ENCODE measurements at places on chromosomes 3 and 15.
A peak's percentile ranks its signal among the peaks of the same experiment; 100 is the strongest.

GRCh38 chr15:40845036-40845435 lies 1.2 kb downstream of the SPINT1 start:
- no peak for DNase-seq

- DNase-seq, result no peak
Measured at GRCh38 chr3:78901544-78901943, 866.3 kb downstream of the ROBO1 start.

GRCh38 chr3:52771334-52771681 lies 568 bp upstream of the NEK4 start:
- DNase-seq, result no peak

- DNase-seq, result no peak
Measured at GRCh38 chr15:44328135-44328534, 39.6 kb downstream of the GOLM2 start.

DNA sequence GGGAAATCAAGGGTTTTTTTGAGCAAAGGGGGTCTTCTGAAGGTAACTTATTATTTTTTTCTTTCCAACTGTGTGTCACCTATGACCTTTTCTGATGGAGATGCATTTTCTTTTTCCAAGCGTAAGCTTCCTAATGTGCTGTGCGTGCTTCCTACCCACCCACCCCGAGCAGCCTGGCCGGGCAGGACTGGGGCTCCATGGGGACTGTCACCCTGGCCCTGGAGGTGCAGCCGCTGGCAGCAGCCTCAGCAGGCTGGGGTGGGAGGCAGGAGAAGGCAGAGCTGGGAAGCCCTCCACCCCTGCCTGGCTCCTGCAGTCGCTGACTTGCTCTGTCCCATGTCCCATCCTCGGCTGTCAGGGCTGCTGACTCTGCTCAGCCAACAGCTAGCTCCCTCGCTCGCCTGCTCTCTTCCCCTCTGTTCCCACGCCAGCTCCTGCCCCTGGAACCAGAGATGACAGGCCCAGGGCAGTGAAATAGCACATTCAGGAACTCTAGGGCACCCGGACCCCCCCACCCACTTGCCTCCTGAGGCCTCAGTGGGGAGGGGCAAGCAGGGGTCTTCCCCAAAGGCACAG lies 21.4 kb downstream of the IDH2 start:
- DNase-seq, result no peak

DNA sequence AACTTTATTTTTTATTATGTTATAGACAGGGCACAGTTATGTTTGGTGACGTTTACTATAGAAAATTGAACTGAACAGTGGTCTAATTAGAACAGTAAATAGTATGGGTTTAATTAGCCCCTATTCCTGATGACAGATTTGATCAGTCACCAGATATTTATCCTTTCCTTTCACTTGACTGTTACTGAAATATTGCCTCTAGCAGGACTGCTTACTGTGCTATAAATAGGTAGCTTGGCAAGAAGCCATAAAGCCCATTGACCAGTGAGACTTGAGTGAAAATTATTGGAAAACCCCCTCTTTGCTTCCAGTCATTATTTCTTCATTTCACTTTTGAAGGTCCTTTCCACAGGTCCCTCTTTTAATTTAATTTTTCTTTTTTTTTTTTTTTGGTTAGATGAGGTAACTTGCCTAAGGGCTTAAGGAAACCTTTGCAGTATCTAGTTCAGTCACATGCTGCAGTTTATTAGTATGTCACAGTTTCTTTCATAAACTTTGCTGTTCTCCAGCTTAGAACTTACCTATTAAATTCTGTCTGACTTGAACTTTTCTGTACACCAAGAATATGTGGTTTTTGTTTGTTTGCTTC lies 115.6 kb downstream of the ADAMTSL3 start:
- DNase-seq, result no peak

DNA sequence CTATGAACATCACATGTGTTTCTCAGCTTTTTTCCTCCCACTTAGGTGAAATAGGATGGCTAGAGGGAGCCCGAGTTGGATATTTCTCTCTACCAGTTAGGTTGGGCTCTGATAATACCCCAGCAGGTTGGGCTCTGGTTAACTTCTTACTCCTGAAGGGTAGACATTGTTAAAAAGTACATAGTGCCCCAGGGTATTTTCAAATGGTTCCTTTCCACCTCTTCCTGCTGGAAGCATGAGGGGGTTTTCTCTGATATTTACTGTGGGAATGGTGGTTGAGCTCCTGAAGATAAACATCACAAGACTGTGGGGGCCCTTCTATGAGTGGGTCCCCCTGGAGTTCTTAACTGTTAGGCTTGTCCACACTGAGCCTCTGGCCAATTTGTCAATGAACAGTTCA lies 36.1 kb upstream of the SPESP1 start:
- no peak for DNase-seq

- no peak for DNase-seq
Measured at GRCh38 chr15:73283366-73283962, 85.3 kb downstream of the HCN4 start.

- no peak for DNase-seq
Measured at GRCh38 chr3:134232151-134232550, 18.5 kb downstream of the RYK start.

GRCh38 chr3:143847787-143848631 lies at the start of gene SLC9A9:
TSS of gene SLC9A9 (minus strand) at chr3:143848468. CDS start at chr3:143848322, 146 bp downstream.
- peak; percentile 30 for DNase-seq

- no peak for DNase-seq
Measured at GRCh38 chr15:86010398-86010797, 69.3 kb upstream of the AGBL1 start.

- no peak for DNase-seq
Measured at GRCh38 chr3:141394560-141394959, 26.3 kb downstream of the ZBTB38 start.

DNA sequence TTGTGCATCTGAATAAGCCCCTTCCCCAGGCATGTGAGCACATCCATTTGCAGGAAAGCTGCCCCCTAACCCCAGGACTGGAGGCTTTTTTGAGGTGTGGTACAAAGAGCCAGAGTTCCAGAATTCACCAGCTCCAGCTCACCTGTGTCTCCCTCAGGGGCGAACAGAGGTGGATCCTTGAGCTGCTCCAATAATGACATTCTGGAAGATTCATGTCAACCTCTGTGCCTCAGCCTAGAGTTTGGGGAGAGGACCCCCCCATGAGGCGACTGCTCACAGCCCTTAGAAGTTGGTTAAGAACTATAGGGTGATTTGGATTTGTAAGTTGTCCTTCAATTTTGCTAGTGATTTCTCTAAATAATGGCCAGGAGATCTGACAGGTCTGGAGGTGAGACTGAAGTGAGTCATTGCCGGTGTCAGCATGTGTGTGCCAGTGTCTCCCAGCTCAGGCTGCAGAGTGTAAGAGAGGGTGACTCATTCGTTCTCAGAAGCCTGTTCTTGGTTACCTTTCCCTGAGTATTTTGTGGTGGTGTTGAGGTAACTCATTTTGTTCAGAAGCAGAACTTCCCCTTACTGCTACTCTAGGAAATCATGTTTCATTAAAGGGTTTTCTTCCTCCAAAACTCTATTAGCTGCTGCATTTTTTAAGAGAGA lies 136.9 kb upstream of the TOPAZ1 start:
- DNase-seq, result no peak

GRCh38 chr15:100714034-100714748 lies 111.8 kb downstream of the ASB7 start:
- DNase-seq, result no peak

- no peak for DNase-seq
Measured at GRCh38 chr15:84598993-84599392, 1.8 kb upstream of the ZSCAN2 start.

DNA sequence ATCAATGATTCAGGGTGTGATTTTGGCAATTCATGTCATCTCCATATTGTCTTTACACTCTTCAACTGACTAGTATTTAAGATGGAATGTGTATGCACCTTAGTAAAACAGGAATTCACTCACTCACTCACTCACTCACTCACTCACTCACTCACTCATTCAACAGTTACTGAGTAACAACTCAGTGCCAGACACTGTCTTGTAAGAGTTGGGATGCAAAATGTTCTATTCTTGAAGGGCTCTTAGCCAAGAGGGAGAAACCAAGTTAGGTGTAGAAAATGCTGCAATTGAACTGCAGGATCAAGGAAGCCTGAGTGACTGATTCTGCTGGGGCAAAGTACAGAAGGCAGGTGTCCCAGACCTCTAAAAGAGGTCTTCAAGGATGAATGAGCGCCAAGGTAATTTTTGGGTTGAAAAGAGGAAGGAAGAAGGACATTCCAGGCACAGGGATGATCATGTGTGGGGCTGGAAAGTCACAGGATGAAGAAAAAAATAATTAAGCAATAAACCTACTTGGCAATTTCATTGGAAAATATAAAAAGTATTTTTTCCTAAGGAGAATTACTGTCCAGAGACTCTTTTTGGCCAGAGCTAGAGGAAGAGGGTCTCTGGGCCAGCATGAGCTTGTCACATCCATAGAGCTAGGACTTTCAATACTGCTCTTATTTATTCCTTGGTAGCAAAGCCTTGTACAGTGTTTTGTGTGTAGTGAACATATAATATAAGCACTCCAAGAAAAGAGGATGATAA lies 58.9 kb upstream of the ETV5 start:
- no peak for DNase-seq

DNA sequence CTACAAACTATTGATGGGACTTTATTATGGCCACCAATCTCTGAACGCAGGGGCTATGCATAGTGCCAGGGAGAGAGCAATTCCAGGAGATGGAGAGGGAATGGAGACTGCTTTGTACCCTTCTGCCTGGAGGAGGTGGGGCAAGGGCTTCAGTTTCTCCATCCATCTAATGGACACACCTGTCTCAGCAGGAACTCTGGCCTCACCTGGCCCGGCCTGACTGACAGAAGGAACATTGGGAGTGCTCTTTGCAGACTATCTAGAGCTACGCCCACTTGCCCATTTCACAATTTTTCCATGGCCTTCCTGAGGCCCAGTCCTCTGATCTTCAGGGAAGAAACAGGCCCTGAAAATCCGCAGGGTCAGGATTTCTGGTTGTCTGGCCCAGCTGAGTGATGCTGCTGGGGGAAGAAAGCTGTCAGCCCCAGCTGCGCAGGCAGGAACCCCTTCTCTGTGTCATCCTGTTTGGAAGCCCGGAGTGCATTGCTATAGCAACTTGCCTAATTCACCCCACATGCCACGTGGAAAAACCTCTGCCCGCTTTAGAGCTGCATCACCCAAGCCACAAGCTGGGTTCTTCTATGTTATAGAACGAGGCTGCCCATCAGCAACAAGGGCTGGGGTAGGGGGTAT lies 6.4 kb downstream of the ITGA11 start:
- DNase-seq, result no peak

GRCh38 chr15:40265355-40265754 lies 17.5 kb downstream of the ANKRD63 start:
- DNase-seq, result no peak

DNA sequence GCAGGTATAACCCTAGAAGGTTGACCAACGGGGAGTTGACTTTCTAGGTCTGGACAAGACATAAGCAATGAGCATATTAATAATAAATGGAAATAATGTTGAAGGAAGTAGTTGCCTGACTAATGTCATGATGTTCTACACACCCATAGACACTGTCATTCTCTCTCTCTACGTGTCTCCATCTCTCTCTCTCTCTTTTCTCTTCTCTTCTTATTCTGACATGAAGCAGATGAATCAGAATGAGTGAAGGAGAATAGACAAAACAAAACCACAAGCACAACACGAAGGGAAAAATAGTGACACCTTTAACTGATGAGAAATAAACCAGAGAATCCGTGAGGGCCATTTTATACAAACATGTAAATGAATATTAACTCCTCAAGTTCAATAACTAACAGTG lies 26.7 kb upstream of the CCDC80 start:
- no peak for DNase-seq

- DNase-seq, result no peak
Measured at GRCh38 chr15:100309109-100310040, 32.4 kb downstream of the ADAMTS17 start.

DNA sequence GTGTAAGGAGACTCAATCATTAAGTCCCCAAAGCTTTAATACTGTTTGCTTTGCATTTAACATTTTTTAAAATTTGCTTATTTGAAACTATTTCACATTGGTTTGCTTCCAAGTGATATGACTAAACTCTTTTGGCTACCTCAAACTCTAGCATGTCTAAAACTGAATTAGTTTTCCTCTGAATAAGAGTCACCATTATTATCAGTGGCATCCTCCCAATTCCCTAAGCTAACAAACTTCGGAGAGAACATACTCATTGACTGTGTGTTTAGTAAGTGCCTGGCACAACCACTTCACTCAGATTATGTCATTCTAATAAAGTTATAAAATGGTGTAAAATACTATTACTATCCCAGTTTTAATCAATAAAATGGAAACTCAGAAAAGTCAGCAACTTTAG lies 21.9 kb downstream of the ATOSA start:
- DNase-seq, result no peak

GRCh38 chr3:102225407-102226132 lies 209.2 kb upstream of the ZPLD1 start:
- no peak for DNase-seq

- DNase-seq, result no peak
Measured at GRCh38 chr3:160225176-160226025, at the start of gene C3orf80. TSS of gene C3orf80 (plus strand) at chr3:160225422. CDS start at chr3:160225636, 214 bp downstream.

GRCh38 chr3:112467539-112467938 lies 31.7 kb downstream of the BTLA start:
- DNase-seq, result no peak

GRCh38 chr15:25508369-25509002 lies 69.7 kb upstream of the UBE3A start:
- no peak for DNase-seq

DNA sequence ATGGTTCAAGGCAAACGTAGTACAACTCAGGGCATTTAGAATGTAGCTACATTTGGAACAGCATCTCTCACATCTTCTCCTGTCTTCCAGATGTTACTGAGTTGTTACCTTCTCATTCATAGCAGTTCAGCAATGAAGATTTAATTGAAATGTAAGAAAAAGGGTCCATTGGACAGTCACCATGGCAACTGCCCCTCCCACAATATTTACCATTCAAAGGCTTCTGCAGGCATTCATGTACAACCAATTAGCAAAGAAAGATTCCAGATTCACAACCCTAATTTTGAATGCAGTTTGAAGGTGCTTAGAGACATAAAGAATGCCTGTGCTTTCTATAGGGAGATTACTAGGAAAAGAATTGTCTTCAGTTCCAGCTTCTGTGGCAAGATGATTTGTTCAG lies 22.2 kb downstream of the SCN11A start:
- DNase-seq, result no peak

DNA sequence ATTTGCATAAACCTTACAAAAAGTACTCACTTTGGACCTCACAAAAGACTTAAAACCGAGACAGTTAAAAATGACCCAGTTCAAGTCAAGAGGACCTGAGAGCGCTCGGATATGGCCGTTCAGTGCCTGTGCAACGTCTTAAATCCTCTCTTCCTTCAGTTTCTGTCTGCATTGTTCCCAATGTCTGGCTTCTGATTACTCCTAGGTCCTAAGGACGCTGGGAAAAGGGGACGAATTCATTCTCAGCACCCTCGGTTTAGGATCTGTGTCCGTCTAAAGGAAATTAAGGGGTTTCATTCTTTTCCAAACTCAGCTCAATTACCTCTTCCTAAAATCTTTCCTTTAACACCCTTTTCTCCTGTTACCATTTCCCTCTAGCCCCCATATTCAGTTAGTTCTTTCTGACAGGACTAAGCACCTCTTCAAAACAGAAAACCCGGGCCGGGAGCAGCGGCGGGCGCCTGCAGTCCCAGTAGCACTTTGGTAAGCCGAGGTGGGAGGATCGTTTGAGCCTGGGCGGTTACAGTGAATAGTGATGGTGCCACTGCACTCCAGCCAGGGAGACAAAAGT lies 970 bp downstream of the DPPA4 start:
- DNase-seq, result no peak

GRCh38 chr3:8712908-8713255 lies 20.7 kb upstream of the CAV3 start:
- DNase-seq, result no peak

- no peak for DNase-seq
Measured at GRCh38 chr15:89654847-89655805, at the start of gene KIF7. TSS of gene KIF7 (minus strand) at chr15:89655467. CDS start at chr15:89652930, 2,537 bp downstream.

- DNase-seq, result no peak
Measured at GRCh38 chr3:130516645-130517512, at the start of gene COL6A6. TSS of gene COL6A6 (plus strand) at chr3:130517177. CDS start at chr3:130560365, 43,188 bp downstream.

All from gastrocnemius medialis (tissue), 4 donors.